ENCODE measurements at places on chromosomes 6 and 20.
A peak's percentile ranks its signal among the peaks of the same experiment; 100 is the strongest.

DNA sequence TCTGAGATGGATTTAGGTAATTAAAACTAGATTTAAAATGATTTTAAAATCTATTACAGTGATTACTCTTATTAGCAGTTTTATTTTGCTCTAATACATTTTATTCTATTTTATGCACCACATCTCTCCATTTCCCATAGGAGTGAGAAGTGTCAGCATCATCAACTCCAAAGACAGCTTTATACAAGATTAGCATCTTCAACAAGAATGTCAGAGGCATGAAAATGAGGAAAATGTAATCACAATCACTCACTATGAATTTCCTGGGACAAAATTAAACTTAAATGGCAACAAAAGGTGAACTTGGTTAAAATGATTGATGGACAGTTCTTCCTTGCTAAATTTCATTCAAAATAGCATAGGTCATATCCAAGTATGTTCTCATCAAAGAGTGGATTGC is 19.8 kb downstream of the HDGFL1 start:
- no peak overlapping the region for H3K27ac ChIP-seq
- H3K36me3 ChIP-seq = no peaks in the 10 kb centered on the region
- no peak overlapping the region for H3K4me3 ChIP-seq

DNA sequence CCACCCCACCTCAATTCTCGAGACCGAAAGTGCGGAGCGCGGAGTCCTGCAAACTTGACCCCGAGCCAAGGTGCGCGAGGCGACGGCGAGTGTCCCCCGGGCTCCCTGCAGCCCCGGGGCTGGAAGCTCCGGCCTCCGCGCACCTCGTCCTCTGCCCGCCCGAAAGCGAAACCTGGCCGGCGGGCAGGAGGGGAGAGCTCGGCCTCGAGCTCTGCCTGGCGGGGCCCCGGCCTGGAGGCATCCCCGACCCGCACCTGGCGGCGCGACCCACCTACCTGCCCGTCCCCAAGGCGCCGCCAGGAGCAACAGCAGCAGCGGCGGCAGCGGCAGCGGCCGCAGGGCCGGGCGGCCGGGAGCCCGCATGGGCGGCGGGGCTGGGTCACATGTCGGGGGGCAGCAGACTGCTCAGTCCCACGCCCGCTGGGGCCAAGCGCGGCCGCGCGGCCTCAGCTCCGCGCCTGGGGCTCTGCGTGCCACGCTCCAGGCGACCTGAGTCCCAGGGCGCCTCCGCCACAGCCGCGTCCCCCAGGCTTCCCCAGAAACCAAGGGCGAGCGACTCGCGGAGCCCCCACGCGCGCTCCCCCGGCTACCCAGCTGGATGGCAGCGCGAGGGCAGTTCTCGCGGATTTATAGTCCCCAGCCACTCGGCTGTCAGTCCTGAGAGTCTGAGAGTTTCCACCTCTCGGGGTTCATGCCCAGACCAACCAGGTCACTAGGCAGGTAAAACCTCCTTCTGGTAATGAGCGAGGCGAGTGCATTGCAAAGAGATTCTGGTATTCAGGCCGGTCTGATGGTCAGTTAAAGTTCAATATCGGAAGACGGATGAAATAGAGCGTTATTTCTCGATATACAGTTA is at the start of gene IL20RA:
TSS of gene IL20RA (minus strand) at position 600 of the 856 bp plus-strand sequence. CDS start at position 363, 237 bp downstream.
- no peaks in the 10 kb centered on the region for H3K27me3 ChIP-seq
- DNase-seq = peak; percentile 36
- H3K4me1 ChIP-seq = peaks cover 6% of the 10 kb centered on the region
- H3K27ac ChIP-seq = peak within 1 kb of the TSS; percentile 89

- H3K27me3 ChIP-seq = no peaks in the 10 kb centered on the region
- no peak overlapping the region for H3K27ac ChIP-seq
- H3K36me3 ChIP-seq = no peaks in the 10 kb centered on the region
- H3K4me3 ChIP-seq = no peak overlapping the region
Observed at GRCh38 chr20:55390791-55391190, 614.5 kb downstream of the CBLN4 start.

GRCh38 chr6:108653949-108654348 is 93.2 kb downstream of the FOXO3 start:
- peaks cover 53% of the 10 kb centered on the region for H3K36me3 ChIP-seq
- no peaks in the 10 kb centered on the region for H3K27me3 ChIP-seq
- H3K4me3 ChIP-seq = peak overlapping the region; percentile 39
- DNase-seq = peak; percentile 63
- peaks cover 72% of the 10 kb centered on the region for H3K4me1 ChIP-seq

- no peaks in the 10 kb centered on the region for H3K36me3 ChIP-seq
- DNase-seq = peak; percentile 89
- no peak overlapping the region for H3K27ac ChIP-seq
- no peak overlapping the region for H3K4me3 ChIP-seq
Observed at GRCh38 chr6:130178692-130179091, 44.1 kb downstream of the SAMD3 start.

DNA sequence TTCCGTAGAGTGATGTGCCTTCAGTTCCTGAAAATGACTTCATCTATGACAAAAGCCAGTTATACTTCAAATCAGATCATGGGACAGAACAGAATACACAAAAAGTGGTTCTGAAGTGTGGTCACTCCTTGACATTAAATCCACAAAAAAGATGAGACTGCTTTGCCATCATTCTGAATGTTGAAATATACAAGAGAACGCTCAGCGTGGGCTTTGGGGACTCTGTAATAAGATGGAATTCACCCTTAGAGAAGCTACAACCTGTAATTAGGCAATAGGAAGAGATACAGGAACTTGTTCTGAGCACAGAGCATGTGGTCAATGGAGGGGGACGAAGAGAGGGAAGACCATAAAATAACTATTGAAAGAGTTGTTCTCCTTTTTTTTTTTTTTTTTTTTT is 184.3 kb downstream of the CARMIL1 start:
- H3K27me3 ChIP-seq = no peaks in the 10 kb centered on the region
- peaks cover 6% of the 10 kb centered on the region for H3K36me3 ChIP-seq
- H3K4me3 ChIP-seq = no peak overlapping the region
- no peak for DNase-seq

DNA sequence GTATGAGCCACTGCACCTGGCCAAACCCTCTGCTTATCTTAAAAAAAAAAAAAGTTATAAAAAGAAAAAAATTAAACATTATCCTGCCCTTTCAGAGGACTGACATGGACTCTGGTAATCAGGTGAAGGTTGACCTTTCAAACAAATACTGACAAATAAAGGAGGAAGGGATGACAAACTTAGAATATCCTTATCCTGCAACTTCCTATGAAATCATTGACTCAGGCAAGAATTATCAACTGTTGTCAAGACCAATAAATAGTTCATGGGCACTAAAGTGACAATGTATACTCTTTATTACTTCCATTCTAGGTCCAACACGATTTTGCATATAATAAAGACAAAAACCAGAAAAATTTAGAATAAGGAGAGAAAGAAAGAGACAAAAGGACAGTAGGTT is 117.9 kb downstream of the KIF16B start:
- H3K4me1 ChIP-seq = peaks cover 18% of the 10 kb centered on the region
- H3K36me3 ChIP-seq = peaks cover 6% of the 10 kb centered on the region
- no peak overlapping the region for H3K4me3 ChIP-seq
- H3K27ac ChIP-seq = no peak overlapping the region

DNA sequence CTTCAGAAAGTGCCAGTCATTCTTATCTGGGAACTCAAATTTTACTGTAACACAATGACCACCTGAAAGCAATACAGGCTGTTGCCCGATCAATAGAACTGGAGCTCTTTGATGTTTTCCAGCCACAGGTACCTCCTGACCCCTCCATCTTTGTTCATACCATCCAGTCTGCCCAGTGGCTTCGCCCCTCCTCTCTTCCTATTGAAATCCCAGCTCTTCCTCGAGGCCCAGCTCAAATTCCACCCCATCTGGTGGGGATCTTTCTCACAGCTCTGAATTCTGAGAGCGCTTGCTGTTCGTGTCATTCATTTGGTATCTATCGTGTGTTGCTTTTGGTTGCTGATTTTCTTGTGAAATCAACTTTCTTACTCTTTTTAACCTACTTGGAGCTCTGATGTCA is 87.9 kb upstream of the CNKSR3 start:
- peaks cover 5% of the 10 kb centered on the region for H3K4me1 ChIP-seq
- H3K27ac ChIP-seq = no peak overlapping the region
- no peaks in the 10 kb centered on the region for H3K36me3 ChIP-seq
- no peaks in the 10 kb centered on the region for H3K27me3 ChIP-seq
- DNase-seq = no peak

DNA sequence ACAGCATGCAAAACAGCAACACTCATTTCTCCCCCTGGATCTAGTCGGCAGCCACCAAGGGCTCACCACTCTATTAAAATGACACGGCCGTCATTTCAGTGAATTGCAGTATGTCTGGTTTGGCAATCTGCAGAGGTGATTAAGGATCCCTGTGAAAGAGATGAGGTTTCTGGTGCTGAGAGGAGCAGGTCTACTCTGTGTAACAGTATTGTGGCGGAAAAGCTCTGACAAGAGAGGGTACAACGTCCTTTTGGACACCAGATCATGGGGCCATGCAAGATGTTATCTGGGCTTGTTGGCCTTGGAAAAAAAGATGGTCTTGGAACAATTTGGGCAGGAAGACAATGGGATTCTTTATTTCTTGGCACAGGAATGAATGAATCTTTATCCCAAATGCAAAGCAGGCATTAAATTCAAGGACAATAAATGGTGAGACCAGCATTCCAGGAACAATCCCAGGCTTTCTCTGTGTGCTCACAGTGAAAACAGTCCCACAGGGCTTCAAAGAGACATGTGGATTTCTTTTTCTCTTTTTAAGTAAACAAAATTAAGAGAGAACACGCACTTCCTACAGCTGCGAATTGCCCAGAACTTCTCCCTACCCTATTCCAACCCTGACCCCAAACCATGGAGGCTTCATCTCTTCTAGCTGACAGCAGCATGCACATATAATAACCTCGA is 33.7 kb upstream of the ADGRF1 start:
- no peaks in the 10 kb centered on the region for H3K36me3 ChIP-seq
- no peak overlapping the region for H3K27ac ChIP-seq
- H3K4me3 ChIP-seq = no peak overlapping the region

GRCh38 chr6:144283646-144284477 is 1.3 kb upstream of the UTRN start:
- H3K36me3 ChIP-seq = no peaks in the 10 kb centered on the region
- H3K4me1 ChIP-seq = peaks cover 14% of the 10 kb centered on the region
- peak overlapping the region; percentile 97 for H3K4me3 ChIP-seq
- DNase-seq = no peak
- H3K27ac ChIP-seq = peak overlapping the region; percentile 47

- no peaks in the 10 kb centered on the region for H3K27me3 ChIP-seq
- no peak for DNase-seq
- no peak overlapping the region for H3K27ac ChIP-seq
- no peaks in the 10 kb centered on the region for H3K4me1 ChIP-seq
Observed at GRCh38 chr20:38209054-38209675, 44.1 kb upstream of the TGM2 start.

GRCh38 chr6:78701407-78701806 is 165.9 kb upstream of the IRAK1BP1 start:
- H3K4me3 ChIP-seq = no peak overlapping the region
- no peak overlapping the region for H3K27ac ChIP-seq
- no peaks in the 10 kb centered on the region for H3K4me1 ChIP-seq
- no peaks in the 10 kb centered on the region for H3K27me3 ChIP-seq
- H3K36me3 ChIP-seq = no peaks in the 10 kb centered on the region

DNA sequence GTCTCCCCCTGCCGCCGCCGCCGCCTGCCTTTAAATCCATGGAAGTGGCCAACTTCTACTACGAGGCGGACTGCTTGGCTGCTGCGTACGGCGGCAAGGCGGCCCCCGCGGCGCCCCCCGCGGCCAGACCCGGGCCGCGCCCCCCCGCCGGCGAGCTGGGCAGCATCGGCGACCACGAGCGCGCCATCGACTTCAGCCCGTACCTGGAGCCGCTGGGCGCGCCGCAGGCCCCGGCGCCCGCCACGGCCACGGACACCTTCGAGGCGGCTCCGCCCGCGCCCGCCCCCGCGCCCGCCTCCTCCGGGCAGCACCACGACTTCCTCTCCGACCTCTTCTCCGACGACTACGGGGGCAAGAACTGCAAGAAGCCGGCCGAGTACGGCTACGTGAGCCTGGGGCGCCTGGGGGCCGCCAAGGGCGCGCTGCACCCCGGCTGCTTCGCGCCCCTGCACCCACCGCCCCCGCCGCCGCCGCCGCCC is 474 bp downstream of the CEBPB start:
- peak; percentile 55 for DNase-seq
- no peaks in the 10 kb centered on the region for H3K27me3 ChIP-seq
- H3K36me3 ChIP-seq = peaks cover 40% of the 10 kb centered on the region
- H3K27ac ChIP-seq = peak overlapping the region; percentile 90

DNA sequence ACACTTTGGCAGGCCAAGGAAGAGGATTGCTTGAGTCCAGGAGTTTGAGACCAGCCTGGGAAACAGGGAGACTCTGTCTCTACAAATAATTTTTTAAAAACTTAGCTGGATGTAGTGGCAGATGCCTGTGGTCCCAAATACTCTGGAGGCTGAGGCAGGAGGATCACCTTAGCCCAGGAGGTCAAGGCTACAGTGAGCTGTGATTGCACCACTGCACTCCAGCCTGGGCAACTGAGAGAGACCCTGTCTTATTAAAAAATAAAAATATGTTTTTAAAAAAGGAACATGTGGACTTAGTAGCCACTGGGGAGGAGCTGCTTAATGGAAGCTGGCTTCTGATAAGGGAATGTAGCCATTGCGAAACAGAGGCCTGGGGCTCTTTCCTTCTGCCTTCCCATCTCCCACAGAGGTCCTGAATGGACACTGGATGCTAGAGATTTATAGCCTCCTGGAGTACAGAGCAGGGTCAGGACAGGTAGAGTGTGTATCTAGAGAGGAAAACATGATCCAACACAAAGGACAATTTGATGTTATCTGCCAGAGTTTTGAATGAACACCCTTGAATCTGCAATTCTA is 21.7 kb upstream of the GMNN start:
- no peaks in the 10 kb centered on the region for H3K27me3 ChIP-seq
- H3K4me1 ChIP-seq = no peaks in the 10 kb centered on the region
- no peak overlapping the region for H3K4me3 ChIP-seq
- no peak overlapping the region for H3K27ac ChIP-seq
- DNase-seq = no peak
- no peaks in the 10 kb centered on the region for H3K36me3 ChIP-seq

DNA sequence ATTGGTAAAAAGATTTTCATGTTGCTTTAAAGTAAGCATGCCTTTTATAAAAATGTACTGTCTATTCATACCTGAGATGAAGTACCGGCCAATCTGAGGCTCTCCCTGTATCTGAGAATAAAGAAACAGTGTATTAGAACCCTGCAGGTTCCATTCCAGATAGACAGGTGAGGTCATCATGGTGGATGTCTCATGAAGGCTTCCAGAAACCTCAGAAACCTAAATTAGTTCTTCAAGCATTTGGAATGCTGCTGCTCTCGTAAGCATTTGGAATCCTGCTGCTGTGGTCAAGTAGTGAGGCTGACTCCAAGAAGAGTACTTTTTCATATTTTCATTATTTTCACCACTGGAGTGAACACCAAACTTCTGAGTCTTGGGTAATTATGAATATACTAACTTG is 642.3 kb downstream of the MAFB start:
- no peaks in the 10 kb centered on the region for H3K27me3 ChIP-seq
- no peak for DNase-seq
- no peaks in the 10 kb centered on the region for H3K36me3 ChIP-seq
- H3K4me3 ChIP-seq = no peak overlapping the region

GRCh38 chr6:145012039-145012662 is 723.2 kb downstream of the EPM2A start:
- H3K36me3 ChIP-seq = no peaks in the 10 kb centered on the region
- peaks cover 12% of the 10 kb centered on the region for H3K4me1 ChIP-seq
- no peak for DNase-seq

All from MCF 10A (cell line).